ENCODE measurements at places on chromosomes 2 and 18. TPM values are rescaled to one million over a fixed set of nuclear protein-coding genes. Genes with fewer than 3 reads are reported as not detected.

Gene SCN2A
- under 0.01 TPM for total RNA-seq

Gene ZEB2
- total RNA-seq: 9.8 TPM

Gene CYBRD1
- 22.2 TPM for total RNA-seq

Gene DHRS9
- 0.13 TPM for total RNA-seq

Gene TNFAIP6
- 0.13 TPM for total RNA-seq

Gene FOXI3
- total RNA-seq: not detected

Gene ABHD3
- 4.4 TPM for total RNA-seq

All from bladder microvascular endothelial cell (primary cell).